Stimulated activated CD8-positive, alpha-beta memory T cell treated with anti-CD3 and anti-CD28 coated beads, Interleukin-15, amount 100 ng/mL, for 4 hours (primary cell): ENCODE measurements at places on chromosomes 4 and X.

GRCh38 chrX:7261672-7262332 is 113.8 kb upstream of the PUDP start:
- DNase-seq, result no peak

GRCh38 chr4:24686866-24687692 is 102.7 kb upstream of the DHX15 start:
- DNase-seq, result no peak

DNA sequence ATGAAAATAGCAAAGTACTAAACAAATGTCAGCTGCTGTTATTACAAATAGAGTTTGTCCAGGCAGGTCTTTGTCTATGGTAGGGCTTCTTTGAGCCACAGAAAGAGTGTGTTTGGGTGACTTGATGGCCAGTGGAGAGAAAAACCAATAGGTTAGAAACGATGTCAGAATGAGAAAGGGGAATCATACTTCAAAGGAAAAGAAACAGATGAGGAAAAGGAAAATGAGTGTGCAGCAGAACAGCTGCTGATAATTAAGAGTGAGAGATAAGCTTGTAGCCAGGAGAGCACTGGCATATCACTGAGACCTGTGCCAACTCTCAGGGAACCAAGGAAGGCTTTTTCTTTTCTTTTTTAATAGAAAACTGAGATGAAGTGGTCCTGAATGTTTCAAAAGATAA is 257.2 kb downstream of the ARHGAP24 start:
- DNase-seq, result no peak

GRCh38 chr4:69785211-69785831 is 24.9 kb upstream of the SULT1B1 start:
- DNase-seq, result no peak
